Karpas-422 (cell line): ENCODE measurements at places on chromosomes 7 and 10.

DNA sequence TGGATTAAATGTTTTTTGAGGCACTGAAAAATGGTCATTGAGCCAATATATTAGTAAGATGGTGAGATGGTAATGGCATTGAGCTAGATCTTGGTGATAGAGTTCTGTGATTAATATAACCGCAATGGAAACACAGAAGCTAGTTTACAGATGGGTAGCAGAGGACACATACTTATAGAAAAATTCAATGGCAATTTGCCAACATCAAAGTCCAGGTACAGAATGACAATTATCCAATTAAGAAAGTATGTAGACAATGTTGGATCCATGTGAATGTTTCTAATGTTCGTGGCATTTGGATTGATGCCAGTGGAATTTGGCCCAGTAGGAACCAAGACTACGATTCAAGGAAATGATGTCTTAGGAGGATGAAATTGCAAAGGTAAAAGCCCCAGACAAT lies 187.8 kb downstream of the GNAT3 start:
- no peak for DNase-seq

DNA sequence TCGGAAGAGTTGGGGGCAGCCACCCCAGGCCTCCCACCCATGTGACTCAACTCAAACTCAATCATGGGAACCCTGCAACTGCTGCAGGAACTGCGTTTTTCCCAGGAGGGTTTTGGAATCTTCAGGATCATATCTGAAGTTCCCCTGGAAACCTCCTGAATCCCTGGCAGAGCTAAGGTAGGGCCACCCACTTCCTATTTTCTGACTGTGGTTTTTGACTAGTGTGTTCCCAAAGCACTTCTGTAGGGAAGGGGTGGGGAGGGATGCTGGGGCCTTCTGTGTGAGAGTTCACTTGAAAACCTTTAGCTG lies 127.6 kb upstream of the UNC5B start:
- no peak for DNase-seq

GRCh38 chr7:82442492-82443035 lies 1.0 kb downstream of the CACNA2D1 start:
- DNase-seq: no peak

- DNase-seq: peak; percentile 40
These were observed 177.9 kb upstream of the PLXDC2 start for GRCh38 chr10:19638182-19638895.

- DNase-seq: no peak
These were observed 9.3 kb upstream of the PNPLA8 start for GRCh38 chr7:108535257-108535656.

DNA sequence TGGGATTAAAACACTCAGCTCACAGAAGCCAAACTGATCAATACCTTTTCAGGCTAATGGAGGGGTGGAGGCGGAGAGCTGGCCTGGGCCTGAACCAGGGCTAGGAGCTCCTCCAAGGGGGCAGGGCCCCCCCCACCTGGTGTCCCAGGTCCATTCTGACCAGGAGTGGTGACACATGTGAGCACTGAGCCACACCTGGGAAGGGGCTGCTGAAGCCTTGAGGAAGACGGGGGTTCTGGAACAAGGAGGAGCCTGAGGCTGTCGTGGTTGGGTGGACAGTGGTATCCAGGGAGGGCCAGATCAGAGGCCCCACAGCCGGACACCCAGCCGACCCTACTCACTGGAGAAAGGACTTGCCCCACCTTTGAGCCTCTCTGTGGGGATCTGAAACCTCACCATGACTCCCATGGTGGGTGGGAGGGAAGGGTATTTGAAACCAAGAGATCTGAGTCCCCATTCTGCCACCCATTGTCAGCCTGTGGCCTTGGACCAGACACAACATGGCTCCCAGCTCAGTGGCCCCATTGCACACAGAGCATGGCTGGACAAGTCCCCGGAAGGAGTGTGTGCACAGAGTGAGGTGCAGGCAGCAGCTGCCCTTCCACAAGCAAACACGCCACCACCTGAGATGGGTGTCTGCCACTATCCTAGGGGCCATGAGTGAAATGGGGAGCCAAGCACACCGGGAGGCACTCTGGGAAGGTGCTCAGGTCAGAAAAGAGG lies 12.4 kb downstream of the TMEM273 start:
- no peak for DNase-seq

DNA sequence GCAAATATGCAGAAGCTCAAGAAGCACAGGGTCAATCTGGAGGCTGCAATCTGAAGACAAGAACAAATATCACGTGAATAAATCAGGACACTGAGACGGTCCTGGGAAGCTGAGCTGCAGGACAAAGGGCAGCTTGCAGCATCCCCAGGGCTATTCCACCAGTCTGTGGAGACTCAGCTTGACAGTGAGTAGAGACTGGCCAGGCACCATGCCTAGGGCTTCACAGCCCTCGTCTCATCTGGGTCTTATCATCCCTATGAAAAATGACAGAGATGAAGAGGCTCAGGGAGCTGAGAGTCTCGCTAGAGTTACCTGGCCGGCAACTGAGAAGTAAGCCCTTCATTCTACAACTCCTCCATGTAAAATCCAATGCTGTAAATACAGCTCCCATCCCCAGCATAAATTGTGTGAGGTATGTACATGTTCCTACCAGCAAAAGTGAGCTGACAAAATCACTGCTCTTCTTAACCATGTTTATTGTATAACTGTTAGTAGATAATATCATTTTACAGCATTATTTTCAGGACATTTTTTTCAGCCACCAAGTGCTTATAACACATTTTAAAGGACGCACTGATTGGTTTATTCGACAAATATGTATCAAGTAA lies 186.6 kb upstream of the IGFBP3 start:
- DNase-seq: no peak

GRCh38 chr7:26627891-26628341 lies 236.5 kb downstream of the SKAP2 start:
- no peak for DNase-seq

GRCh38 chr10:88036126-88036525 lies 172.7 kb downstream of the PTEN start:
- no peak for DNase-seq

GRCh38 chr7:30446266-30446665 lies 32.3 kb downstream of the NOD1 start:
- no peak for DNase-seq

GRCh38 chr7:13407911-13408310 lies 581.6 kb downstream of the ETV1 start:
- no peak for DNase-seq

DNA sequence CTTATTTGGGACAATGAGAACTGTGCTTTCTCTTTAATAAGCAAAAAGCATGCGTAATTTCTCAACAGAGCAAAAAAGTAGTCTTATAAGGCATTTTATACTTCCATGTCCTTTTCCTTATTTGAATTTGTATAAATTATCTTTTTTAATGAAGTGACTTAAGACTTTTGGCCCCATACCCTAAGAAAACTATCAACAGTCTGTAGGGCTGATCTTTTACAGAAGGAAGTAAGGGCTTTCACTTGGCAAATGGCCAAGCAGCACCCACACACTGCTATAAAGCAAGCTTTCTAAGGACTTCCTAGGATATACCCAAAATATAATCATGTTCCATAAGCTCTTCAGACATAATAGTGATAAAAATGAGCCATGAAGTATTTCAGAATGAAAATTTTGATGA lies 3.4 kb downstream of the CRPPA start:
- peak; percentile 45 for DNase-seq
